ENCODE measurements at places on chromosomes 5 and 9. TPM values are rescaled to one million over a fixed set of nuclear protein-coding genes. Genes with fewer than 3 reads are reported as not detected.

PCDHA13 gene
- total RNA-seq: not detected

RNF183 gene
- total RNA-seq: not detected

SEMA6A gene
- 3.4 TPM for total RNA-seq

IFNB1 gene
- not detected for total RNA-seq

KCNMB1 gene
- not detected for total RNA-seq

SURF2 gene
- total RNA-seq: 14.5 TPM

RASEF gene
- total RNA-seq: 0.39 TPM

POLK gene
- 14.6 TPM for total RNA-seq

AQP3 gene
- 1.3 TPM for total RNA-seq

Measured in epithelial cell of alveolus of lung (primary cell).